ENCODE measurements at places on chromosomes 7 and 10. TPM values are rescaled to one million over a fixed set of nuclear protein-coding genes. Genes with fewer than 3 reads are reported as not detected.

CFTR gene
- total RNA-seq: not detected

WASL gene
- 5.1 TPM for total RNA-seq

GRM3 gene
- total RNA-seq: not detected

TUBAL3 gene
- not detected for total RNA-seq

PLXNA4 gene
- 0.29 TPM for total RNA-seq
